ENCODE measurements at places on chromosomes 6 and 20.
A peak's percentile ranks its signal among the peaks of the same experiment; 100 is the strongest.

- no peak for DNase-seq
Observed at GRCh38 chr6:72665599-72665998, 43.7 kb downstream of the KCNQ5 start.

DNA sequence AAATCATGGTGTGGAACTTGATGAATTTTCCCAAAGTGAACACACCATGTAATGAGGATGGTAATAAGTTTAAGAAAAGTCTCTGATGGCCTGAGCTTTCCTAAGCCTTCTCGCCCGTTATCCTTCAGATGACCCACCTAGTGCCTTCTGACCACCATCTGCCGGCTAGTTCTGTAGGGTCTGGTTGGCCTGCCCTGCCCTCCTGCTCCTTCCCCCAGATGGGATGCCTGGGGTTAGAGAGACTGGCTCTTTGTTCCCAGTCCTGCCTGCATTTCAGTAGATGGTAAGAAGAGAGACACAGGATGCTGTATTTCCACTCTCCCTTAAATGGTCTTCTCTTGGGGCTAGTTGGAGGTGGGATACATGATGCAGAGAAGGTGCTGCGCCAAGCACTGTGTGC, 43.0 kb downstream of the TIAM2 start:
- DNase-seq: no peak

GRCh38 chr20:41175201-41175651, 37.9 kb downstream of the PLCG1 start:
- no peak for DNase-seq

DNA sequence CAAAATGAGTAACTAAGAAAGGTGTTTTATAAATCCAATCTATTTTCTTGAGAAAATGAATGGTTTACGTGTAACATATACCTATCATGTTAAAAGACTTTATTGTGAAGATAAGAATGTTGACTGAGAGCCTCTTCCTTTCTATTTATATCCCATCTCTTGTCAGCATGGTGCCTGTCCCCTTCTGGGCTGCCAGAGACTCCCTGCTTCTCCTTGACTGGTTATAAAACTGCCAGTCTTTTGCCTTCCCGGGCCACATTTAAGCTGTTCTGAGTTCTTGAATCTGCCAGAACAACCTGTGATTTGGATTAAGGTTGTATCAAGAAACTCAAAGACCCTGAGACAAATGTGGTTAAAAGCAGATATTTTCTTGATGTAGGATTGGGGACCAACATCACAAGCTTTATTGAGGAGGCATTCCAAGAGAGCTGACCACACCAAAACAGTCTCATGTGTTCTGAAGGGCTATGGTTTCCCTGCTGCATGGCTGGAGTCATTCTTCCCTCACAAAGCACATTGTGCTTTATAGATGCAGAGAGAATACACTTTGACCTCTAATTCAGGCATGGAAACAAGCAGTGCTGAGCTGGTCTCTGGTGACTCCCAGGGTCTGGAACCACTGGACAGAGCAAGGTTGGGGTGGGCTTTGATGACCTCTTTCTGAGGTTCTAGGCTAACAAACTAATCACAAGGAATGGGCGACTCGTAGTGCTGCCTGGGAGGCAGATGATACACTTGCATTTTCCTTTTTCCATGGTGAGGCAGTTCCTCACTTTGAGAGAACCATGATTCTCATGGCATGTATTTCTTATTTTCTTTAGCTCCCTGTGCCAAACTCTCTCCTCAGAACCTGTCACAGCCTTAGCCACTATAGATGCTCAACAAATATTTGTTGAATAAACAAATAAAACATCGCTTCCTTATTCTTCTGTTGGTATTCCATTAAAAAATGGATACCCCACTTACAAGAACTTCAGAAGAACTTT, 205.0 kb upstream of the PREP start:
- DNase-seq: no peak

DNA sequence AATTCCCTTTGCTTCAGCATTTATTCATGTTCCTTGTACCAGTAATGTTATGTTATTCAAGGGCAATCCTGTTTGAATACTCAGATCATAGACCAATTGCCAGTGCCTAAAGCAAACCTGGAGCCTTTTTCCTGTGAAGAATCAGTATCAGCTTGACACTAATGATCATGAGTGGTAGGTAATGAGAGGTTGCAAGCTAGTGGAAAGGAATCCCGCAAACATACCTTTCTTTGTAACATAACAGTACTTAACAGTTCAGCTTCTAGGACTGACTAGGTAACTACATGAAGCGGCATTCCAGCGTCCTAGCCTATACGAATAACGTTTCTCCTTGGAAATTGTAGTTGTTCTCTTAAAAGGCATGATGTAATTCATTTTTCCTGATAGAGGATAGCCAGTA, 253.7 kb downstream of the TMEM242 start:
- DNase-seq: no peak

DNA sequence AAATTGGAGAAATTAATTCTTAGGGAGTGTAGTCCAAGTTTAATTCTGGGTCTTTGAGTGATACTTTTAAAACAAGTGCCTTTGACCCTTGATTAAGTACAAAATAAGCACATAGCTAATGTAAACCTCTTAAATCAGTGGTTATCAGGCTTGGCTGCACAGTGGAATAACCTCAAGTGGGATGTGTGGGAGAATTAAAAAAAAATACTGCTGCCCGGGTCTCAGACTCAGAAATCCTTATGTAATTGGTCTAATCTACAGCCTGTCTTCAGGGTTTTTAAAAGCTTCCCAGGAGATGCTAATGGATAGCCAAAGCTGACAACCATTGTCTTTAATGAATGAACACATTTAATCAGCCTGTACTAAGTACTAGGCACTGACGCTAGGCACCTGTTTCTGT, 28.5 kb upstream of the TMEM14A start:
- no peak for DNase-seq

- DNase-seq: no peak
Observed at GRCh38 chr6:72873433-72873832, 251.6 kb downstream of the KCNQ5 start.

DNA sequence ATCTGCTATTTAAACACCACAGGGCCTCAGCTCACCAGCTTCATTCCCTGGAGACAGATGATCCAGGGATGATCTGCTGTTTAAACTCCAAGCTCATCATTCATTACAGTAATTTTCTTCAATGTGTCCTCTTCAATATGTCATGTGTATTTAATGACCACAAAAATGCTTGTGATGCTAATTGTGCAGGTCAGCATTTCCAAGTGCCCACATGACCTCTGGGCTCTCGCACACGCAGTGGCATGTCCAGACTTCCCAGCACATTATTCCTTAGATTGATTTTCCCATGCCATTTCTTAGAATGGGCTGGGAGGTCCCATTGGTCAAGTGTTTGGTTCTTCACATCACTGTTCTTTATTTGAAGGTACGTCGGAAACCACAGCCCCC, 434.4 kb downstream of the HAO1 start:
- no peak for DNase-seq

- peak; percentile 14 for DNase-seq
Observed at GRCh38 chr6:79630883-79631692, at the start of gene SH3BGRL2. SH3BGRL2 (plus strand) TSS chr6:79631329; CDS start chr6:79631462, 133 bp downstream.

All from activated CD4-positive, alpha-beta T cell treated with anti-CD3 and anti-CD28 coated beads, Interleukin-2, amount 50 U/mL, for 24 hours (primary cell).